ENCODE measurements at places on chromosomes 1 and 21.

GRCh38 chr1:237282208-237282783 lies 240.3 kb downstream of the RYR2 start:
- no peak for DNase-seq

GRCh38 chr1:163410073-163410999 lies 88.6 kb downstream of the NUF2 start:
- peak; percentile 26 for DNase-seq

DNA sequence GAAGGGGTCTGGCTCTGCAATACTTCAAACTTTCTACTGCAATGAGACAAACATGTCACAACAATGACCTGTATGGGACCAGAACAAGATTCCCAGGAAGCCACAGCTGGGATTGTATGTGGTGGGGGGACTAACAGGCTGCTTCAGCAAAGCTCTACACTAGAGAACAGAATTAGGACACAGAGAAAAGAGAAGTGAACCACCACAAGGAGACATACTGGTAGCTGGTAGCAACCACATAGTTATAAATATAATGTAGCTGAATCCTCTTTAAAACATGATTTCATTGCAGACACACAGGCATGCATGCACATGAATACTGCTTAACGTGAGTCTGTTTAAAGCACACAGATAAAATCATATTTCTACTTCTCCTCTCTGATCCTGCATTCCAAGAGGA lies 3.5 kb upstream of the ILDR2 start:
- no peak for DNase-seq

- DNase-seq = no peak
Measured at GRCh38 chr1:107664982-107665925, 299.7 kb downstream of the VAV3 start.

DNA sequence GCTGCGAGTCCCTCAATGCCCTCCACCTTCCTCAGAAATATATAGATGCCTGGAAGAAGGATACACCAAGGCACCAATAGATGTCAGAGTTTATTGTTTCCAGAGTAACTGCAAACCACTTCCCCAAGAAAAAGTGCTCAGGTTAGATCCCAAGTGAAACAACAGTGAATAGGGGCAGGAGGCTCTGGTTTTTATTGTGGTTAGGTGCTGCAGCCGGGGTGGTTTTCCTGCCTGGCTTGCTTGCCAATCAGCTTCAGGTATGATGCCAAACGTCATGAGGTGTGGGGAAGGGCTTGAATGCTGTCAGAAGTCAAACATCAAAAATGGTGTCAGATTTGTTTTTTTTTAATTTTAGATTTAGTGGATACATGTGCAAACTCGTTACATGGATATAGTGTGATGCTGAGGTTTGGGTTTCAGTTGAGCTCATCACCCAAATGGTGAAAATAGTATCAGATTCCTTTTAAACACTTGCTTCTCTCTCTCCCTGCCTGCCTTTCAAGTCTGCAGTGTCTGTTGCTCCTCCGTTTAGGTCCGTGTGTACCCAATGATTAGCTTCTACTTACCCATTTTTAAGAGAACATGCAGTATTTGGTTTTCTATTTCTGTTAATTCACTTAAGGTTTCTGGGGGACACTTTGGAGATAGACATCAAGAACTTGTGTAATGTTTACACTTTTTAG lies 1317.0 kb downstream of the MRPL39 start:
- DNase-seq = peak; percentile 42

DNA sequence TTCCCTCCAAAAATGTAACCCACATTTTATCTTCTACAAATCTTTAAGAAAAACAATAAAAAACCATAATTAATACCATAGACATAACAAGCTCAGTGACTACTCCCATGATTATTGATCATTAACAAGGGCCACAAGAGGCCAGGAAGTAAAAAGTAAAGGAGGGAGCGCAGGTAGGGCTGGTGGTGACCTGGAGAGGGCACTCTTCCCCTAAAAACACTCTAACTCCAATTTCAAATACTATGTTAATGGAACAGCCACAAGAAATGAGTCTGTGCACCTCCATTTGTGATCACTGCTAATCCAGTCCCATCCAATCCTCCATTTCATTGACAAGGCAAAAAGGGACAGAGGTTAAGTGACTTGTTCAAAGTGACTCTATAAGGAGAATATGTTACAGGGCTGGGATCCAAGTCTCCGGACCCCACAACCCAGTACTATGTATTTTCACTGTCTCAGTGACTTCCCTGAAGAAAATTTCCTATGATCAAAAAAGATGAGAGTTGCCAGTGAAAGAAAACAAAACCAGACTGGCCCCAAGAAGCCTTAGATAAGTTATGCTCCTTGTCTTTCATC lies 41.2 kb upstream of the CFAP298 start:
- peak; percentile 44 for DNase-seq

DNA sequence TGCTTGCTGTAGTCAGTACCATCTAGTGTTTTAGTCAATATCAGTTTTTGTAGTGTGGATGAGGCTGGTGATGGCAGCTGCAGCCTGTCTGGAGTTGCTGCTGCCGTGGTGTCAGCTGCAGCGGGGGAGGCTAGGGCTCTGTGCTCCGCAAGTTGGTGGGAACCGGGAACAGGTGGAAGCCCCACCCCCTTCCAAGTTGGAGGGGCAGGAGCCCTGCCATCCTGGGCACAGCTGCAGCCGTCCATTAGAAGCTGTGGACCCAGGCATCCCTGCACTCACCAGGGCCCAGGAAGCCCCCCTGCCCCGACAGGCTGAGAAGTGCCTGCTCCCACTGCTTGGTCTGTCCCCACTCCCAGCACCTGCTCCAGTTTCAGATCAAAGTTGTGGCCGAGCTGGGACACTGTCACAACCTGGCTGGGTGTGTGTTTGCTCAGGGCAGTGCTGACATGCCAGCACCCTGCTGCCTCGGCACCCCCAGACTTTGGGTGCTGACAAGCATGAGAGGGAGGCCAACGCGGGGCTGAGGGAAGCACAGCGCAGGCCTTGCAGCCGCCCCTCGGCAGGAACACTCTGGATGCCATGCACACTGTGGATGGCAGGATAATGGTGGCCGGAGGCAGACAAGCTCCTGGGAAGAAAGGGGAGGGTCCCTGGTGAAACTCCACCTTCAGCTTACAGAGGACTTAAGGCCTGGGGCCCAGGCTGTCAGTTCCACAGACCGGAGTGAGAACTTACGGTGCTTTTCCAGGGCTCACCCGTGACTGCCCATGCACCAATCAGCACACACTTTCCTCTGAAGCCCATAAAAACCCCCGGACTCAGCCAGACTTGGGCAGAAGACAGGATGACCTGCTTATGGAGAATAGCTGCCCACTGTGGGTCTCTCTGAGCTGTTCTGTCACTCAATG lies 86.9 kb downstream of the ADARB1 start:
- no peak for DNase-seq

All from CD4-positive, alpha-beta T cell treated with Interleukin-12 subunit alpha and Interleukin-12 subunit beta, for 1 hour (primary cell).